ENCODE measurements at places on chromosomes 6 and 20. TPM values are rescaled to one million over a fixed set of nuclear protein-coding genes. Genes with fewer than 3 reads are reported as not detected.

SCAND1 gene
- total RNA-seq, result 58.3 TPM

TBC1D20 gene
- total RNA-seq, result 38.5 TPM

SAMD3 gene
- 11.8 TPM for total RNA-seq

IPCEF1 gene
- total RNA-seq, result 0.43 TPM

GLP1R gene
- not detected for total RNA-seq

LINC00237 gene
- total RNA-seq, result not detected

DYNLT2 gene
- 0.65 TPM for total RNA-seq

PHACTR1 gene
- total RNA-seq, result 0.09 TPM

ROS1 gene
- total RNA-seq, result 0.09 TPM
